ENCODE measurements at places on chromosomes 16 and 17.

GRCh38 chr17:81563861-81564586, 11.9 kb upstream of the FAAP100 start:
- peak; percentile 78 for DNase-seq

GRCh38 chr16:91484-91883, 13.5 kb downstream of the MPG start:
- no peak for DNase-seq

DNA sequence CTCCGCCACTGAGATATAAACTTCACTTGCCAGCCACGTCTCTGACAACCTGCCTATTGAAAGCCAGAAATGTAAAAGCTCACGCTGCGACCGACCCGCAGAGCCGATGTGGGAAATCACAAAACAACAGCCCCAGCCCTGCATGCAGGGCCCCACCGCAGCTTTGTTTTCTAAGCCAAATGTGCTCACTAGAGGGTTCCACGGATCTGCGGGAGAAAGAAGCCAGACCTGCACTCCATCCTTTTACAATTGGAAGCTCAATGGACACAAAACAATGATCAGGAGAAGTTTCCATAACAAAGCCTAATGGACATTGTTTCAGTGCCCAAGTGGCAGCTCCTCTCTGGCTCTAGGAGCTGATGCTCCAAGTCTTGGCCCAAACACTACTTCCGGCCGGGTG, 33.1 kb downstream of the WIPI1 start:
- no peak for DNase-seq

DNA sequence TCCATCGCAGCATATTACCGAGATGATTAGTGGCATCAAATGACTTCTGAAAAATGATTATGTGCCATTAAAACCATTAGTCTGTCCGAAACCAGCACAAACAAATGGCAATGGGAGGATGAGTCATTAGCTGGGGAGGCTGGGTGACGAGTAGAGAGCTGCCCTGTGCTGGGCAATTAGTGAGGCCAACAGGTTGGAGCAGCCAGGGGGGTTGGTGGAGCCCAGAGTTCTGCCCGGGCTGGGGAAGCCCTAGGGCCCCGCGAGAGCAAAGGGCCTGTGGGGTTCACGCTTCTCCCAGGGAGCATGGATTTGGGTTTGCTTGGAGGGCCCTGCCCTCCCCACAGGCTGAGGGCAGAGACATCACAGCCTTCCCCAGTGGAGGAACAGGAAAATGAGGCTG, 152.1 kb upstream of the RPL38 start:
- DNase-seq, result no peak

GRCh38 chr17:15886804-15887203, 58.1 kb upstream of the ADORA2B start:
- DNase-seq, result peak; percentile 55

DNA sequence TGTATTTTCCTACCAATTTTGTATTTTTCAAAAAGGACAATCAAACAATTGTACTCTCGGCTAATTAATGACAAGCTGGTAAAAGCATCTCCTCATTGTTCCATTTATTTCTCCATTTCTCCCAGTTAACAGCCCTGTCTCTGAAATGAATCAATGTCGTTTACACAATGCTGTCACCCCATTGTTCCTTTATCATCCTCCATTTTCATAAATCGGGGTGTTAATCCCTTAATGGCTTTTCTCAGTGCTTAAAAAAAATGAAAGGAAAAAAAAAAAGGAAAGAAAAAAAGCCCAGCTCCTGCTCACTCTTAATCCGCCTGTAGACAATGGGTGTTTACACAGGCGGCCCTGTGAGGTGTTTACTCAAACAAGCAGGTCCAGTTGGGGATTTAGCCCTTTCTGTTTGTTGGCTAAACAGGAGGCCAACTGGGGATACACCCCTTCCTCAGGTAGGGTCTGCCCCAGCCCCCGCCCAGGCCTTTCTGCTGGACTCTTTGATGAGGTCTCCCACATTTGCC, 86.8 kb upstream of the SALL1 start:
- DNase-seq, result no peak

DNA sequence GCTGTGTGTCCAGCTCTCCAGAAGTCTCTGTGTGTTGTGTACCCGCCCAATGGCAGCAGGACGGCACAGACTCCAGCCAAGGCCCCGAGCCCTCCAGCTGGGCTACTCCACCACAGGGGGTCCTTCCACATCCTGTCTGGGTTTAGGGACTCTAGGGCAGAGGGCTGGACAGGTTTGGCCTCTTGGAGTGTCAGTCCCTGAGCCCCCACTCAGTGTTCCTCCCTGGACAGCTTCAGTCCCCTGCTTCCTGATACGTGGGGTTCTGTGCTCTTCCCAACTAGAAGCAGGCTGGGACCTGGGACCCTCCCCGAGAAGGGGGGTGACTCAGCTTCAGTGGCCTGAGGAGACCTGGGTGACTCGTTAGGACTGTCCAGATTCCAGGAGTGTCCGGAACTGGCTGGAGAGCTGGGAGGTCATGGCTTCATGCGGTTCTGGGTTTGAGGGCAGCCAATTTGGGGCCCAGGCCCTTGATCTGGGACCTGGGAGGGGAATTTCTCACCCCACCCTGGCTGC, 4.2 kb downstream of the CDK3 start:
- no peak for DNase-seq

- DNase-seq, result no peak
Observed at GRCh38 chr17:27690882-27691281, 59.9 kb downstream of the LGALS9 start.

GRCh38 chr16:68844211-68844564, 857 bp downstream of the TANGO6 start:
- peak; percentile 7 for DNase-seq

GRCh38 chr17:74137416-74137815, 66.1 kb upstream of the RPL38 start:
- DNase-seq, result no peak

DNA sequence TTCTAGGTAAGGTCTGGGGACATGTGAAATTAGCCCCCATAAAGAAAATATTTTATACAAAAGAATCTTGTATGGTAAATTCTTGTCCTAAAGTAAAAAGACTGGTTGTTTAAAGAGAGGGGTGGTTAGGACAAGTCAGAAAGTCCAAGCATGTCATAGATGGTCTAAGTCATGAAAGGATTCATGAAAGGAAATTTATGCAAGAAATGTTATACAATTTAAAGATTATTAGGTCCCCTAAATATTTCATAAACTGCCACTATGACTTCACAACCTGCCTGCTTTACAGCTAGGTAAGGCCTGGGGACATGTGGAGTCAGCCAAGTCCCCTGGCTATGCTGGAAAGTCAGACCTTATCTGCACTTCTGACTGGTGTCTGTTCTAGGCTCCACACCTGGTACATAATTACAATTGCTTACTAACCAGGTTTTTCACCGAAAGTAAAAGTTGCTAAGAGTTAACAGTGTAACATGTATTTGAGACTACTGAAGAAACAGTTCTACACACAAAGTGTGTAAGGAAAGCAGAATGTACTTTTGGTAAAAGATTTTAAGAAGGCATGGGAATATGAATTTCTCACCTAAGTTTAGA, 17.0 kb downstream of the N4BP1 start:
- DNase-seq, result no peak

- no peak for DNase-seq
Observed at GRCh38 chr16:12739738-12740137, 63.9 kb downstream of the CPPED1 start.

DNA sequence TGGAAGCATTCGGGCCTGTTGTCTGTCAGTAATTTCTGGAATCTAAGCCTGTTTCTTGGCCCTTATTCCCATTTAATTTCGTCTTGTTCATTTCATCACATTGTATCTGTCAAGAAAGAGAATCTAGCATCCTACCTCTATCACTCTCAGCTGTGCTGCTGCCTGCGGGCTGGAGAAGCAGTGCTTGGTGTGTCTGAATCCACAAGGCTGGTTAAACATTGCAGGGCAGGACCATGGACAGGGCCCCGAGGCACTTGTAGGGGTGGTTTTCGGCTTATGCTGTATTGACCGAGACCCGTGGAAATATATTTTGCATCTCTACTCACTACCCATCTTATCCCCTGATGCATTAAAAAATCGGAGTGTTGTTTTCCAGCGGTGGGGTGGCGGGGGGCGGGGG, 3.1 kb downstream of the RAB11FIP4 start:
- no peak for DNase-seq

DNA sequence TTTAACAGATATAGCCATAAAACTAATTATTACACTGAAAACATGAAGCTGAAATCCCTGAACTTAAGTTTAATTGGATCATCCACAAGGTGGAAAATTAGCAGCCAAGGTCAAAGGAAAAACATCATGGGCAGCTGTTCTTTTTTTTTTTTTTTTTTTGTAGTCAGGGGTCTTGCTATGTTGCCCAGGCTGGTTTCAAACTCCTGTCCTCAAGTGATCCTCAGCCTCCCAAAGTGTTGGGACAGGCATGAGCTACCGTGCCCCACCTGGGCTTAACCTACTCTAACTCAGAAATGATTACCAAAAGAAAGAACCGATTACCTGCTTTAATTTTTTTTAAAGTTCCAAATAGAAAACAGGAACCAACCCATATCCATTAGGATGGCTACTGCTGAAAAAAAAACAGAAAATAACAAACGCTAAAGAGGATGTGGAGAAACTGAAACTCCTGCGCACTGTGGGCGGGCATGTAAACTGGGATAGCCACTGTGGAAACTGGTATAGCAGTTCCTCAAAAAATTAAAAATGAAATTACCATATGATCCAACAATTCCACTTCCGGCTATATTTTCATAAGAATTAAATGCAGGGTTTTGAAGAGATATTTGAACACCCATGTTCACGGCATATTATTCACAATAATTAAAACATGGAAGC, 8.6 kb downstream of the CMC2 start:
- peak; percentile 41 for DNase-seq

DNA sequence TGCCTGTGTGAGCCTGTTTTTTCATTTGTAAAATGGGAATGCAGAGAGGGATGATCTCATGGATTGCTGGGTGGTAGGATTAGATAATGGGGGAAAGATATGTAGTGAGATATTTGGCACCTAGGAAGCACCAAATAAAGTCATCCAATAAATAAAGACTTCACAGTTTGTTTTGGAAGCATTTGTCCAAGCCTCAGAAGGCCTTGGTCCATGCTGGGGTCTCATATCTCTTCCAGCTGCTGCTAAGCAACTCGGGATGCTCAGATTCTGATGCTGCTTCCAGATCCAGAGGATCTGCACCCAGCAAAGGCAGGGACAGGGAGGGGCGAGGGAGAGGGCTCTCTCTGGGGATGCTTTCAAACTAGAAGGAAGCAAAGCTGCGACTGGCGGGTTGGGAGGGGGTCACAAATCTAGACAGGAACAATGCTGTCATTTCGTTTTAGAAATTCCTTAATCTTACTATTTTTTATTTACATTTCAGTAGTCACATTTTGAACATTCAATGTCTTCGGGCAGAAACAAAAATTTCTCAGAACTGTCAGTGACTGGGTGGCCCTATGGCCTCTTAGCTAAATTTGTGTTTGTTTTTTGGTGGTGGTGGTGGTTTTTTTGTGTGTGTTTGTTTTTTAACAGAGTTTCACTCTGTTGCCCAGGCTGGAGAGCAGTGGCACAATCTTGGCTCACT, 114.9 kb upstream of the CDH5 start:
- no peak for DNase-seq

DNA sequence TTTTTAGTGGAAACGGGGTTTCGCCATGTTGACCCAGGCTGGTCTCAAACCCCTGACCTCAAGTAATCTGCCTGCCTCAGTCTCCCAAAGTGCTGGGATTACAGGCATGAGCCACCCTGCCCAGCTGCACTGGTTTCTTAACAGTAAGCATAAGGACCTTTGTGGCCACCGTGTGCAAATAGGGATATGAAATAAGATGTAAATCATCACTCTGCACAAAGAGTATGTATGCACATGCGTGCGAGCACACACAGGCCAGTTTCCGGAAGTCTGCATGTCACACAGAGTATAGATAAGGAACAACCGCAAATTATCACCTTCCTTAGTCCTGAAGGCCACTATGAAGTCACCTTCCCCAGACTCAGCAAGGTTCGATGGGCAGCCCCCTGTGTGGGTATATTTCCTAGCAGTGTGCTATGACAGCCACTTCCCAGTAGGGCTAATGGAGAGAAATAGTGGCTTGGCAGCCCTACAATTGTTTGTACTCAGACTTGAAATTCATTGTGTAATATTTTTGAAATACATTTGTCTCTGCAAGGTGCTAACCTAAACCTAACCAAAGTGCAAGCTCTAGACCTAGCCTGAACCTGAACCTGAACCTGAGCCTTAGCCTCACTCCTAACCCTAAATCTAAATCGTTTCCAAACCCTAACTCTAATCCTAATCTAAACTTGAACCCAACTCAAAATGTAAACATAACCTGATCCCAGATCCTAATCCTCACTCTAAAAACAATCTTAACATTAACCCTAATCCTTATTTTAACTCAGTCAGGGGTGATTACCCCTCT, 48.4 kb upstream of the SKAP1 start:
- no peak for DNase-seq

DNA sequence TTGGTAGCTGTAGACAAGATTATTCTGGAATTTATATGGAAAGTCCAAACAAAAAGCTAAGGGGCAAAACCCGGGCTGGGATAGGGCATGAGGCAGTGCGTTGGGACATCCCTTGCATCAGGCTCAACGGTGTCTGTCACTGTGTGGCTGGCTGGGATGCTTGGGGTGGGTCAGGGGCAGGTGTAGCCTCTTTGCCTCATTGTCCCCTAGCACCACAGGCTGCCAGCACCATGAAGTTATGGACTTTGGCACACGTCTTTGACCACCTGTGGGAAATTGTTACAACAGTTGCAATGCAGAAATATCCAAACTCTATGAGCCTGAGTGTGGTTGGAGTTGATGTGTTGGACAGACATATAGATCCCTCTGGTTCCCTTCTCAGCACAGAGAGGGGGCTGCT, 32.8 kb upstream of the MARCHF10 start:
- DNase-seq, result no peak

DNA sequence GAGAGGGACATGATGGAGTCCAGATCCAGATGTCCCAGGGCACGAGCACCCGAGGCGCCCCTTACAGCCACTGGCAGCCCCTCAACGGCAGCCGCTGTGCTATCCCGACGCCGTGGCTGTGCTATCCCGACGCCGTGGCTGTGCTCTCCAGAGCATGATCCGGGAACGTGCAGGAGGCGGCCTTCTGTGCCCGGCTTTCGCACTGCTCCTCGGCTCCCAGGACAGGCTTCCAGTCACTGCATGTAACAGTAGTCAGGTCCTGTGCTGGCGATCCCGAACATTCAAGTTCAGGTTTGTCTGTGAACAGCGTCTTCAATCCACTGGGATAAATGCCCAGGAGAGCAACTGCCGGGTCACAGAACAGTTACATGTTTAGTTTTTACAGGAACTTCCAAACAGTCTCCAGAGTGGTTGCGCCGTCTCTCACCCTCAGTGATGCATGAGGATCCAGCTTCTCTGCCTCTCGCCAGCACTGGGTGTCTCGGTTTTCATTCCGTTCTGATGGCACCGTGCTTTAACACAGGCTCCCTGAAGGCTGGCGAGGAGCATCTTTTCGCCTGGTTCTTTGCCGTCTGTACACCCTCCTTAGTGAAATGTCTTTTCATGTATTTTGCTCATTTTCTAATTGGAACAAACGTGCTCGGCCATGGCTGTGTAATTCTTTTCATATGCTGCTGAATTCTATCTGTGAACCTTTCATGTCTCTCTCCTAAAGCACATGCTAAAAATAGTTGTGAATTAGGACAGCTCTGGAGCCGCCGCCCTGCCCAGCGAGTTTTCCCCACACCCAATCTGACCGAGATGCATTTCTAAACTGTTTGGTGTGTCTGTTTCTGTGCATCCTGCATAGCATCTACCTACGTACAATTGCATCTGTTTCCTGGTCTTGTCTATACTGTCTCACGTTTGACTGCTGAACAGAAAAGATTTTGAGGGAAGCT, 72.6 kb upstream of the METRNL start:
- DNase-seq, result no peak

All from CD14-positive monocyte (primary cell).